Caudate nucleus (tissue), 63 donors: ENCODE measurements at places on chromosomes 11 and 22.

DNA sequence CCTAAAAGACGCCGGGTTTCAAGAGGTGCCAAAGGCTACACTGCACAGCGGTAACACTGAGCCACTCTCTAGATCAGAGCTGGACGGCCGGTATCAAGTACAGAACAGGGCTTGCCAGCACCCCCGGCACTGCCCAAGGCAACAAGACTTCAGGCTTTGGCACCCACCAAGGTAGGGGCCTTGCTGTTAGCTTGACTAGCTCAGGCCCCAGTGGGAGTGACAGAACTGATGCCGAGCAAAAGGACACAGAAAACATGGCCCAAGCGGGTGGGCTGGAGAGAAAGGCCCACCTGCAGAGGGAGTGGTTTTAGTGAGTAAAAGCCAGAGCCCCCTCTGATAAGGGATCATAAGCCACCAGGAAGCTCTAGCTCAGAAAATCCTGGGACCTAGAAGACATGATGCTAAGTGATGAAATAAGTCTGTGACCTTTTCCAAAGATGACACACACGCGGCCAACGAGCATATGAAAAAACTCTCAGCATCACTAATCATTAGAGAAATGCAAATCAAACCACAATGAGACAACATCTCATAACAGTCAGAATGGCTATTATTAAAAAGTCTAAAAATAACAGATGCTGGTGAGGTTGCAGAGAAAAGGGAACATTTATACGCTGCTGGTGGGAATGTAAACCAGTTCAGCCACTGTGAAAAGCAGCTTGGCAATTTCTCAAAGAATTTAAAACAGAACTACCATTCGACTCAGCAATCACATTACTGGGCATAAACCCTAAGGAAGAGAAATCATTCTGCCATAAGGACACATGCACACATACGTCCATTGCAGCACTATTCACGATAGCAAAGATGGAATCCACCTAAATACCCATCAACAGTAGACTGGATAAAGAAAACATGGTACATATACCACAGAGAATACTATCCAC is 12.9 kb downstream of the EHD1 start:
- no peak for DNase-seq

DNA sequence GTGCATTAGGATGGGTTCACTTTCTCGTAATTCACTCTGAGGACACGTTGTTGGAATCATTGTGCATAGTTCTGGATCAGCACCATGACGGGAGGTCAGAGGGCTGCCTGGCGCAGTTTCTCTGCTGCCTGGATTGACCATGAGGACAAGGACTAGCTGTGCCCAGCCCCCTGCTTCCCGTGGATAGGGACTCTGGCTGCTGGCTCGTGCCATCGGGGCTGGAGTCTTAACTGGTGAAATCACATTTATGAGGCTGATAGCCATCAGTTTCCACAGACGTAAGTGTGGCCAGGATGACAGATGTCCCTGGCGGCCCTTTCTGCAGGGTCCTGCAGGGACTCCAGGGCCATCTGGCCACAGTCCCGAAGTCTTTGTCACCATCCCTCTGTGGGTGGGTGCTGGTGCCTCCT is 24.1 kb upstream of the GRAMD4 start:
- no peak for DNase-seq

DNA sequence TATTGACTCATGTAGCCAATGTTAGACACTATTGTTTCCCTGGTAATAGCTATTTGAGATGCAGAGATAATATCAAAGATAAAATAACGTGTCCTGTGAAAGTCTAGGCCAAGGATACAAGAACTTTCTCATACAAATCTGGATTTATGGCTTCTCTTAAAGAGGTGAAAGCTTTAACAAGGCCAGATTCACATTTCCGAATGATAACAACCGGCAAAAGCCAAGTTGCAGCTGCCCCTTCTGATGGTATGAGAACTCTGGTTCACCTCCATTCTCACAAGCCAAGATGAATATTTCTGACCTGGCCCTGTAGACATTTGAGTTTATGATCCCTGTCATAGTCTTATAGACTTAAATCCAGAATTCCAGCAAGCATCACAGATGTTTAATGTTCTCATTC is 230.4 kb upstream of the ZC3H12C start:
- DNase-seq, result no peak

DNA sequence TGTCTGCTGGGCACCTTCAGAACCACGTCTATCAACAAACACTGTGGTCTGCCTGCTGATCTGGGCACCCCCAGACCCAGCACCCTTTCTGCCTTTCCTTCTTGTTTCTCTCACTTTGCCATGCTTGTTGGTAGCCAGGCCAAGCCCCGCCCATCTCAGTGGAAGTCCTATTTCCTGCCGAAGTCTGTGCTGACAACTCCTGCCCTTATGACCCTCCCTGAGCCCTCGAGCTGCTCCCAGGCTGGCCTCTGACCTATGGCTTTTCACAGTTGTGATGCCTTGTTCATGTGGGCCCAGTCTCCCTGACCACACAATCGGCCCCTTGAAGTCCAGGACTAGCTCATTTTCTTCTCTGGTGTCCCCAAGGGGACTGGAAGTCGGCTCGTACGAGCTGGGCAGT is 132.1 kb downstream of the DSCAML1 start:
- DNase-seq, result no peak

DNA sequence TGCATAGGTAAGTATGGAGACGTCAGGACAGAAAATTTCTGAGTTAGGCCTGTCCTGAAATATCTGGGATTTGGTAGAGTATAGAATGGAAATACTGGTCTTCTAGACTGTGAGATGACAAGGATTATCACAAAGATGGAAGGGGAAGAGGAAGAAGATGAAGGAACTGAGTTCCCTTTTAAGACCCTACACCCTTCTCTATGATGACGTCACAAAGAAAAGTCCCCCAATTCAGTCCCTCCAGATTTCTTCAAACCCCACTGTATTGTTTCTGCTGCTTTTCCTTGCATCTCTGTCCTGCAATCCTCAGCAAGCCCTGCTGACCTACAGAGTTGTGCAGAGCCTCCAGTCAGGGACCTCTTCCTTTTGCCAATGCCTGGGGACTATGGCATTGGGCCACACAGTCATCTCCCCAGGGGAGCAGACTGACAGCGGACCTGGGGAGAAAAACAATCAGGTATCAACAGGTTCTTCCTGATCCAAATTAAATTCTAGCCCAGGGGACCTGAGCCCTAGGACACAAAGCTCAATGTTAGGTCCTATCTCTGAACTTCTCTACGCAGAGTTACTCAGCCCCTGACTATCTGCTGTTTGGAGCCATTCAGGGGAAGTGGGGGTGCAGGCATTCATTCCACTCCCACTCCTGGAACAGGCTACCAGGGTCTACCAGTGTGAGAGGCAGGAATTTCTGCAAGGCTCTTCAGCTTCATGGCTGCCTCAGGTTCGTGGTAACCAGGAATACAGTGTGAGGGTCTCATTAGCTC is 49.2 kb upstream of the POU2AF1 start:
- no peak for DNase-seq

DNA sequence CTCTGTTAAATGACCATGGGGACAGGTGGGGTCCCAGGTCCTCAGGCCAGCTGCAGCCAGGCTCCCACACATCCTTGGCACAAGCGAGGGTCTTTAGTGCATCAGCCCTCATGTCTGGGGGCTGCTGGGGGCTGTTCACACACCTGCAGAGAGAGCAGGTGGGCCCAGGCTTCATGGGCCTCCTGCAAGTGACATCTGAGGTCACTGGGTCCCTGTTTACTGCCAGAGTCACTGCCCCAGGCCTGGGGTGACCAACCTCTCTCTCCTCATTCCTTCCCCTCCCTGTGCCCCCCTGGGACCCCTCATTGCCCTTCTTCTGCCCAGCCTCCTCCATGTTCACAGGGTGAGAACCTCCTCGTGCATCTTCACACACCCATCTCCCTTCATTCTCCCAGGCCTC is 92.4 kb downstream of the RTL6 start:
- no peak for DNase-seq

GRCh38 chr11:80944758-80945157 is 1503.9 kb upstream of the TENM4 start:
- DNase-seq, result no peak

DNA sequence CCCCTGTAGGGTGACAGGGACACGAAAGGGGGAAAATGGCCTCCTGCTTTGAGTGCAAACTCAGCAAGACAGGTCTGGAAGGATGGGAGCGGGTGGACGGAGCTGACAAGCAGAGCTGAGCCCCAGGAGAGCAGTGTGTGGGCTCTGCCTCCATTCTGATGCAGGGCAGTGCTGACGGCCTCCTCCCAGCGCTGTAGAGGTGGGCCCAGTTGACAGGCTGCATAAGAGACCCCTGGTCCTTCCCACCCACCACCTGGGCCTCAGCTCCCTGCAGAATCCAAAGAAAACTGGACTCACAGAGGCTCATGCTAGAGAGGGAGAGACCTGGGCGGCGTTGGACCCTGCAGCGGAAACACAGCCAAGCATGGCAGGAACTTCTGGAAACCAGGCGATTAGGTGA is 1113.4 kb downstream of the BRD1 start:
- DNase-seq, result no peak

GRCh38 chr11:1648653-1649420 is 19.3 kb downstream of the KRTAP5-5 start:
- no peak for DNase-seq

DNA sequence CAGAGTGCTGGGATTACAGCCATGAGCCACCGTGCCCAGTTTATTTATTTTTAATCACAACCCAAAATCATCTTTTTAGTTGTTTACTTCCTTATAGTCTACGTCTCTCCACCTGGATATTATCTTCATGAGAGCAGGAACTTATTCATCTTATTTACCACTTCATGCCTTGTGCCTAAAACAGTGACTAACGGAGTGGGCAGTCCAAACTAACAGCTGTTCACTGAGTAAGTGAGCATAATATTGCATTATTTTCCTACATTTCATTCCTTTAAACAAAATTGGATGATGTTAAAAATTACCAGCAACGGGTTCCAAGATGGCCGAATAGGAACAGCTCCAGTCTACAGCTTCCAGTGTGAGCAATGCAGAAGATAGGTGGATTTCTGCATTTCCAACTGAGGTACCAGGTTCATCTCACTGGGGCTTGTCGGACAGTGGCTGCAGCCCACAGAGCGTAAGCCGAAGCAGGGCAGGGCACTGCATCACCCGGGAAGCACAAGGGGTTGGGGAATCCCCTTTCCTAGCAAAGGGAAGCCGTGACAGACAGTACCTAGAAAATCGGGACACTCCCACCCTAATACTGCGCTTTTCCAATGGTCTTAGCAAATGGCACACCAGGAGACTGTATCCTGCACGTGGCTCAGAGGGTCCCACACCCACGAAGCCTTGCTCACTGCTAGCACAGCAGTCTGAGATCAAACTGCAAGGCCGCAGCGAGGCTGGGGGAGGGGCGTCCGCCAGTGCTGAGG is 14.1 kb downstream of the TMEM123 start:
- DNase-seq, result no peak

- DNase-seq, result no peak
Measured at GRCh38 chr22:17518406-17518805, 44.9 kb upstream of the SLC25A18 start.

DNA sequence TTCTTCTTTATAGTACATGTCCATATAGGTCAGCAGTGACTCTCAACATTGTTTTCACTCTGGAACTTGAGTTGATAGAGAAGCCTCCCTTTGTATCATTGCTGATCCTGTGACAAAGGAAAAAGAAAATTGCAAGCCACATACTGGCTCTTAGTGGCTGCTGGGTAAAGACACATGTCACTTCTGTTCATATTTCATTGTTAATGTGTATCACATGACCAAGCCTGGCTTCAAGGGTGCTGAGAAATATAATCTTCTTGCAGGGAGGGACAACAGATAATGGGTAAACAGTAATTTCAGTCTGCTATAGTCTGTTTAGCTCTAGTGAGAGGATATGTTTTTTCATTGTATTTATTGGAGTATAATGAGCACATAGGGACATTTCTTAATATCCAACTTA is 173.3 kb downstream of the PGR start:
- no peak for DNase-seq

GRCh38 chr11:130847517-130847916 is 68.8 kb downstream of the SNX19 start:
- DNase-seq, result no peak

- no peak for DNase-seq
Measured at GRCh38 chr11:93984196-93984567, 37.0 kb upstream of the HEPHL1 start.

GRCh38 chr11:1470681-1471611 is 15.6 kb downstream of the MOB2 start:
- no peak for DNase-seq

GRCh38 chr22:38108561-38109319 is 1.7 kb downstream of the BAIAP2L2 start:
- DNase-seq, result no peak

DNA sequence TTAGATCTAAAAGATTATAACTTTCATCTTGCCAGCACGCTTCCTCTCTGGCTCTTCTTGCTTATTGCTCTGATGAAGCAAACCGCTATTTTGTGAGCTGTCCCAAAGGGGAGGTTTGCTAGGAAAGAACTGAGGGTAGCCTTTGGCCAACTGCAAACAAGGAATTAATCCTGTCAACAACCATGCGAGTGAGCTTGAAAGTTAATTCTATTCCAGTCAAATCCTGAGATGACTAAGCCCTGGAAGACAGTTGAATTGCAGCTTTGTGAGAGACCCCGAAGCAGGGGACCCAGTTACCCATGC is 10.3 kb upstream of the RNF141 start:
- no peak for DNase-seq

GRCh38 chr22:28967163-28967665 is 83.8 kb downstream of the ZNRF3 start:
- no peak for DNase-seq
